ENCODE measurements at places on chromosomes 16 and 17. TPM values are rescaled to one million over a fixed set of nuclear protein-coding genes. Genes with fewer than 3 reads are reported as not detected.

Gene CDH8
- 0.21 TPM for total RNA-seq

GRCh38 chr17:3610523-3610922 lies 1.3 kb upstream of the TRPV1 start:
- DNase-seq: no peak
- no peak overlapping the region for H3K4me3 ChIP-seq
- no peak overlapping the region for H3K27ac ChIP-seq
- H3K36me3 ChIP-seq: no peaks in the 10 kb centered on the region
- no peaks in the 10 kb centered on the region for H3K27me3 ChIP-seq
- no peaks in the 10 kb centered on the region for H3K4me1 ChIP-seq

DNA sequence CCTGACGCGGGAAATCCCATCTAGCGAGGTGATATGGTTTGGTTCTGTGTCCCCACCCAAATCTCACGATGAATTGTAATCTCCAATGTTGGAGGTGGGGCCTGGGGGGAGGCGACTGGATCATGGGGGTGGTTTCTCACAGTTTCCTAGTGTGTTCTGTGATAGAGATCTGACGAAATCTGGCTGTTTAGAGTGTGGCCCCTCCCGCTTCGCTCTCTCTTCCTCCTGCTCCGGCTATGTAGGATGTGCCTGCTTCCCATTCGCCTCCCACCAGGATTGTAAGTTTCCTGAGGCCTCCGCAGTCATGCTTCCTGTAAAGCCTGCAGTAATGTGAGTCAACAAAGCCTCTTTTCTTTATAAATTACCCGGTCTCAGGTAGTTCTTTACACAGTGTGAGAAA lies 31.6 kb downstream of the IFT140 start:
- H3K4me1 ChIP-seq: no peaks in the 10 kb centered on the region
- H3K36me3 ChIP-seq: peaks cover 6% of the 10 kb centered on the region
- no peaks in the 10 kb centered on the region for H3K27me3 ChIP-seq
- no peak for DNase-seq

DNA sequence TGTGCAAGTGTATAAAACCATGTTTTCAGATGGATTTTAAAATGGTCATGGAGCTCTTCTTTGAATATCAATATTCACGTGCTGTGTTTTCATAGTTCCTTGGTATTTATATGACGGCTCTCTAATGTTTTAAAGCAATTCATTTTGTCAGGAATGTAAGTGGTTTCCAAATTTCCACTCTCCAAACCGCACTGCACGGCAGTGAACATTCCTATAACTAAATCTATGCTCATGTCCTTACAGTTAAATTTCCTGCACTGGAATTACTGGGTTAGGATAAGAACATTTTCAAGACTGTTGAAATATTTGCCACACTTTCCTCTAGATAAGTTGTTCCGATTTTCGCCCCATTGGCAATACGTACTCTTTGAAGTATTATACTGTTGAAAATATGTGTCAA lies 398.9 kb downstream of the PMP22 start:
- DNase-seq: no peak
- H3K27me3 ChIP-seq: no peaks in the 10 kb centered on the region
- no peak overlapping the region for H3K4me3 ChIP-seq
- no peak overlapping the region for H3K27ac ChIP-seq

Gene UNC119
- total RNA-seq: 44.7 TPM

- no peaks in the 10 kb centered on the region for H3K36me3 ChIP-seq
- H3K27ac ChIP-seq: no peak overlapping the region
- no peak overlapping the region for H3K4me3 ChIP-seq
- no peak for DNase-seq
- H3K4me1 ChIP-seq: no peaks in the 10 kb centered on the region
Observed at GRCh38 chr16:71573387-71574094, 3.4 kb downstream of the TAT start.

All from Panc1 (cell line).